ENCODE measurements at places on chromosomes 11 and 22. TPM values are rescaled to one million over a fixed set of nuclear protein-coding genes. Genes with fewer than 3 reads are reported as not detected.

- DNase-seq = no peak
- H3K36me3 ChIP-seq = no peaks in the 10 kb centered on the region
- no peak overlapping the region for H3K27ac ChIP-seq
- no peaks in the 10 kb centered on the region for H3K4me1 ChIP-seq
- no peak overlapping the region for H3K4me3 ChIP-seq
Observed at GRCh38 chr11:10072142-10072541, 221.9 kb downstream of the SBF2 start.

Gene THRSP
- total RNA-seq = not detected

Gene KRTAP5-10
- total RNA-seq = not detected

Gene RIN1
- total RNA-seq = 5.7 TPM

GRCh38 chr22:31879585-31879984 lies 64.8 kb upstream of the YWHAH start:
- no peak overlapping the region for H3K27ac ChIP-seq
- H3K4me1 ChIP-seq = no peaks in the 10 kb centered on the region
- no peaks in the 10 kb centered on the region for H3K27me3 ChIP-seq
- H3K4me3 ChIP-seq = no peak overlapping the region
- DNase-seq = no peak
